ENCODE measurements at places on chromosomes 7 and 10.

DNA sequence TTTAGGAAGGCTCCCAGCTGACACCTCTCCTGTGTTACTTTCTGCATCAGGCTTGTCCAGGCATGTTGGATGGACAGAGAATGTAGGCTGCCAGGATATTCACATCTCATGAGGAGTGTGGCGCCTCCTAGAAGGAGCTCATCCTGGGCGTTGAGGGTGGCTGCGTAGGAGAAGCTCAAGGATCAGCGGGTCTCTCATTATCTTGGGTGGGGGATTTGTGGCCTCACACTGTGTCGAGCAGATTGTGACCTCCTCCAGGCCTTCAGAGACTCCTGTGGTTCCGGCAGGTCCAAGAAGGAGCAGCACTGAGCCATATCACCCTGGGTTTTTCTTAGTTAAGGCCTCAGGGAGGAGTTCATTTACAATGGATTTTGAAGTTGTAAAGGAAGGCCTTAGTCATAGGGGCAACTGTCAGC, 8.7 kb upstream of the COBL start:
- no peak for DNase-seq

DNA sequence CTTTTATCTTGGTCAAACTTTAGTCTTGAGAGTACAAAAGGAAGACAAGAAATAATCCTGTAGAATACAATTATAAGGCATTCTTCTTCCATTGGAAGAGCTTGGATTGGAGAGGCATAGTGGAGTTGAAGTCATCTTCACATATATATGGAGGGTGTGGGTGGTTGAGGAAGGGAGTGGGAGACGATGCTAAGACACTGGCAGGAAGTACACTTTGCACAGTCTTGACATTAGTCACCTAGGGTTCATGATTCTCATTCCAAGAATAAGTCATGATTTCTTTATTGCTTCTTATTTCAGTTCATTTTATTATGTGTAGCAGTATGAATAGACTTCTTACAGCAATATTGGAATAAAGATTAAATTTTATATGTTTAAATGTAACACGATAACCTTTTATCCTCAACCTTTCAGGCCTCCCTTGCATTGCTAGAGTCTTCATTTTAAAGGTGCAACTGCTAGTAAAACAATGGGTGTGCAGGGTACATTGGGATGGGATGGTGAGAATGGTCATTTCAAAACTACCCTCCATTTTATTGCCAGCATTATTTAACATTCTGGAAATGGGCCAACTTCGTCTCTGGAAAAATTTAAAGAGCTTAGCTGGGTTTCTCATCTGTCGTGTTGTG, 12.3 kb upstream of the SLC26A3 start:
- DNase-seq = no peak

GRCh38 chr7:134891262-134891695, 95.0 kb upstream of the AGBL3 start:
- peak; percentile 85 for DNase-seq

- no peak for DNase-seq
Measured at GRCh38 chr7:91137153-91137787, 127.0 kb upstream of the FZD1 start.

GRCh38 chr7:112833082-112833481, 42.9 kb upstream of the TMEM168 start:
- DNase-seq = no peak

DNA sequence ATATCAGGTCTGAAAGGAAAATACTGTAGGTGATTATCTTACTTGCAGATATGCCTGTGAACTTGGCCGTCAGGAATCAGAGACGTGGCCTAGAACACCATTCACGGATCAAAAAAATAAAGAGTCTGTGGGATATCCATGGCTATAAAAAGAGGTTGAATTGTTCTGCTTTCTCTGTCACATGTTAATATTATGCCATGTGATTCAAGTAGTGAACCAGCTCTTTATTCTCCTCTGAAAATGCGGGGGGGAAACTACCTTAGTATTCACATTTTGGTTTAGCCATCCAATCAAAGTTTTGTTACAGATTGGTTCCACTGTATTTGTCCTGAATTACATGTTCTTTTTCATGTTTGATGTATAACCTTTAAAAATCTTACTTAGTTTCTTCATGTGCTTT, 120.5 kb downstream of the CCNY start:
- DNase-seq = no peak

DNA sequence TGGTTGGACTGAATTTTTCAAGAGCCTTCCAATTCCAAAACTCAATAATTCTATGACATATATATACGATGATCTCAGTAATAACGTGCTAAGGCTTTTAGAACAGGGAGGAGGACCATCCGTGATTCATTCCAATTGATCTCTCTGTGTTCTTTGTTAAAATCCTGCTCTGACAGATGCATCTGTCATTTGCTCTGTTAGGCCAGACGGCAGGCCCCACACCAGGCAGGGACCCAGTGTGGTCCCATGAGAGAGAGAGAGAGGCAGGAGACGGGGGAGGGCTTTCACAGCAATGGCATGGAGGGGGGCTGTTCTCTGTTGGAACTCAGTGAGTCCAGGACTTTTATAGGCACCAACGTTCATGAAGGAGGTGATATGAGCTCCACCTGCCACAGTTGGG, 160.0 kb upstream of the INSYN2A start:
- DNase-seq = no peak

GRCh38 chr10:80289451-80290287, at the start of gene MAT1A:
Gene MAT1A (minus strand): TSS chr10:80289658. CDS start chr10:80289423, 235 bp downstream.
- no peak for DNase-seq

DNA sequence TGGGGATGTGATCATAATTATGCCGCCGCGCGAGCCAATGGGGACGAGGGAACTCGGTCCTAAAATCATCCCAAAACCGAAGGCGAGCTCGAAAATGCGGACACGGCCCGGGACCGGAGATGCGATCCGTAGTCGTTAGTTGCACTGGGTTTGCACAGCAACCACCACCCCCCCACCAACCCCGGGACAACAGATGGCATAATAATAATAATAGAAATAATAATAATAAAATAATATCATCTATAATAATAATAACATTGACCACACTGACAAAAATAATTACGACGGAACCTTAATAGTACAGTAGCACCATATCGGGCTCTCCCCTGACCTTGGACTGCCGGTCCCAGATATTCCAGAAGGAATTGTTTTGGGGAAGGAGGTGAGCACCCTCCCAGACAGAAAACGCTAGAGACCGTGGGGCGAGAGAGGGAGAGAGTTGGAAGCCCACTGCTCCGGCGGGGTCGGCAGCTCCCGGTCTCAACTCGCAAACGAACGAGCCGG, 1.1 kb upstream of the EMX2 start:
- no peak for DNase-seq

DNA sequence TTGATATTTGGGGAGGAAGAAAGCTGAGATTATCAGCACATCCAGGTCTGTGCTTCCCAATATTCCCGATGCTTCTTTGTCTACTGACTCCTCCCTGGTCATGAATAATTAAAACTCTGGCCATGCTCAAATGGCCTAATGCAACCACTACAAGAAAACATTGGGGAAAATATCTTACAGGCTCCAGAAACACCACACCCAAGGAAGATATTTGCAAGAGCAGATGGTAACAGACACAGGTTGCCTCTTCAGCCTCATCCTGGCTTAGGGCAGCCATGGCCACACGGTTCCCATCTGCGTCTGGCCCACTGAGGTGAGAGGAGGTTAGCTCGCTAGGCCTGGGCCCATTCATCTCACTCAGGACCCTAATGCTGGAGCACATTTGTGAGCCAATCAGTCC, 108.4 kb upstream of the SDK1 start:
- DNase-seq = no peak

DNA sequence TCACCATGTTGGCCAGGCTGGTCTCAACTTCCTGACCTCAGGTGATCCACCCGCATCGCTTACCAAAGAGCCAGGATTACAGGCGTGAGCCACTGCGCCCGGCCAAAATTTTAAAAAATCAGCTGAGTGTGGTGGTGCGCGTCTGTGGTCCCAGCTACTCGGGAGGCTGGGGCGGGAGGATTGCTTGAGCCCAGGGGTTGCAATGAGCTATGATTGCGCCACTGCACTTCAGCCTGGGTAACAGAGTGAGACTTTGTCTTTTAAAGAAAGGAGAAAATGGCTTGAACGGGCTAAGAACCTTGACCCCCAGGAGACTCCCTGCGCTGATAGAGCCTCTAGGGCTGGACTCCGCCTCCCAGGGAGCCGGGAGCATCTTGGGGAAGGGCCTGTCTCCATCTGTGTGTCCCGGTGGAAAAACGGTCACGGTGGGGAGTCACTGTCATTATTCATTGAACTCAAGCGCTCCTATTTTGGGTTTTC, 760 bp upstream of the KCTD7 start:
- DNase-seq = no peak

DNA sequence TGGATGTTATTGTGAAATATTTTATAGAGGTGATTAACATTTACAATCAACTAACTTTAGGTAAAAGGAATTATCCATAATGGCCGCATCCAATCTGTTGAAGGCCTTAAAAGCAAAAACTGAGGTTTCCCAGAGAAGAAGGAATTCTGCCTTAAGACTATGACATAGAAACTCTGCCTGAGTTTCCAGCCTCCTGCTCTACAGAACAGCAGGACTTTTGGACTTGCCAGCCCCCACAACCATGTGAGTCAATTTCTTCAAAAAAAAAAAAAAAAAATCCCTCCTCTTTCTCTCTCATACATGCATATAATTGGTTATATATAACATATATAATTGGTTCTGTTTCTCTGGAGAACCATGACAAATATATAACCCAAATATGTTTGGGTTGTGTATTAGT, 15.4 kb downstream of the SLC25A28 start:
- no peak for DNase-seq

DNA sequence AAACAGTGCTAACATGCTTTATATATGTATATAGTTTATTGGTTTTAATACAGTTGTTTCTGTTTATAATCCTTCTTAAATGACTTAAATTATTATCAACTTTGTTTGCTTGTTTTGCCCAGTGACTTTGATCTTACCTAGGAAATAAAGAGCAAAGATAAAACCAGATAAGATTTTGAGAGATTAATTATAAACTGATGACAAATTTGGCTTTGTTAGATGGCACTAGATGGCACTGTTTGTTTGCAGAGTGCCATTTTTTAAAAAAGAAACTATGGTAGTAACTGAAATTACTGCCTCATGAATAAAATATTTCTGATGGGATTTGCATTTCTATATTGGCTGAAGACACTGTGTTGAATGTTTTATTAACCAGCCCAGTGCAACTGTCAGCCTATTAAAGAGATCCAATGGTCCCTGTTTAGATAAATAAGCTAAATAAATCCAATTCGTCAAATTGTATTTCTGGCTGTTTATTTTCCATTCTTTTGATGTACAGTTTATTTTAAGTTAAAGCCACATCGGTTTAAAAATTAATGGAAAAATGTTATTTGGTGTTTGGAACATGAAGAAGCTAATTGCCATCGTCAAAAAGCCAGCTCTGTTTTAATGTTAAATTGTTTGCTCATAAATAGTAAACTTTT, 28.7 kb downstream of the VTI1A start:
- DNase-seq = no peak

GRCh38 chr7:17255926-17256325, 42.5 kb upstream of the AHR start:
- DNase-seq = no peak

DNA sequence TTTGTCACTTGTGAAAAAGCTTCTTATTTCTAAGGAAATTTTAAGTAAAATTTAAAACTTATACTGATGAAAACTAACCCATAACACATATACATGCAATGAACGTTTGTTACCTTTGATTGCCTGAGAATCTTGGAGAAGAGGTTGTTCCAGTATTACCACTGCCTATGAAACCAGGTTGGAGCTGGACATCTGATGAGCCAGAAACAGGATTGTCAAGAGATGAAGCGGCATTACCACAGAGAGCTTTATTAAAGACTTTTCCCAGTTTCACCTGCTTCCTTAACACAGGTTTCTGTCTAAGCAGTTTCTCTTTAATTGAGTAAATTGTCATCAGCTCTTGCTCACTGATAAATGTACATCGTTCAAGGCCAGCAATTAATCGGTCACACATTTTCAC, 9.0 kb upstream of the KIF20B start:
- no peak for DNase-seq

Measured in Right ventricle myocardium superior (tissue), 1 donor.